ENCODE measurements at places on chromosomes 2 and 18. TPM values are rescaled to one million over a fixed set of nuclear protein-coding genes. Genes with fewer than 3 reads are reported as not detected.

Gene PNPT1
- 28.9 TPM for total RNA-seq

Gene HRH4
- 2.0 TPM for total RNA-seq

Gene CRYGC
- not detected for total RNA-seq

Gene DSEL
- total RNA-seq = 11.1 TPM

DNA sequence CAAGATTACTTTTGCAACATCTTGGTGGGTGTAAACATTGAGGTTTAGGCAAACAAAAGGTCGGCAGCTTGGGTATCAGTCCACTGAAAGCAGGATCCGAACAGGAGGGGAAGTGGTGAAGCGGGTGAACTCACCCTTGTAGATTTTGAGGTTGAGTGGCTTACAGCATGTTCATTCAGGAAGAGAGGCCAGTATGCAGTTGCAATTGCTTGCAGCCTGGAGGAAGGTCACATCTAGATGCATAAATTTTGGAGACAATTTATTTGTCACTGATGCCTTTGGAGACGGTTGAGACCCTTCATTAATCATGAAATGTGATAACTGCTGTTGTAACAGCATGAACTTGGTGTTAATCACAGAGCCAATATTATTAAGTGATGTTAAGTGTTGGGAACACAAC is 131.1 kb downstream of the LTBP1 start:
- H3K4me1 ChIP-seq = peaks cover 11% of the 10 kb centered on the region
- no peak overlapping the region for H3K27ac ChIP-seq
- H3K4me3 ChIP-seq = no peak overlapping the region
- H3K27me3 ChIP-seq = no peaks in the 10 kb centered on the region

- no peak for DNase-seq
- H3K27ac ChIP-seq = no peak overlapping the region
- H3K4me3 ChIP-seq = no peak overlapping the region
- H3K36me3 ChIP-seq = peaks cover 13% of the 10 kb centered on the region
- peaks cover 15% of the 10 kb centered on the region for H3K4me1 ChIP-seq
These were observed 103.9 kb downstream of the MGAT5 start for GRCh38 chr2:134357814-134358213.

DNA sequence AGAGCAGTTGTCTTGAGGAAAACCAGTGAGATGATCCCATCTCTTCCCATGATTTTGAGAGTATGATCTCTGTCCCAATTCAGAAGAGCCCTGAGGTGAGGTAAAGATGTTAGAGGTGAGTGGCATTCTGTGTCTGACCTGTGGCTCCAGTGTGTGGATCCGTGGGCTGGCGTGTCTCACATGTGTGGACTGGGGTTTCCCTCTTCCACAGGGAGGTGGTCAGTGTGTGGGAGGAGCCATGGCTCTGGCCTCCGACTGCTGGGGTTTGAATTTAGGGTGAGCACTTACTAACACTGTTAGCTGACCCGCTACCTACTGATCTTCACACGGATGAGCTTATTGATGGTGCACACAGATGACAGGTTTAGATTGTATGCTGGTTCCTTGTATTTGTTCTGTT is 31.2 kb downstream of the ASAP2 start:
- no peaks in the 10 kb centered on the region for H3K36me3 ChIP-seq
- no peak overlapping the region for H3K4me3 ChIP-seq
- peaks cover 84% of the 10 kb centered on the region for H3K4me1 ChIP-seq
- peak overlapping the region; percentile 8 for H3K27ac ChIP-seq

GRCh38 chr2:105127289-105127915 is 89.5 kb downstream of the MRPS9 start:
- H3K4me1 ChIP-seq = no peaks in the 10 kb centered on the region
- no peak overlapping the region for H3K27ac ChIP-seq
- no peaks in the 10 kb centered on the region for H3K27me3 ChIP-seq
- no peak for DNase-seq
- no peak overlapping the region for H3K4me3 ChIP-seq
- no peaks in the 10 kb centered on the region for H3K36me3 ChIP-seq

All from lower lobe of right lung (tissue), 2 donors.